WTC11 (cell line): ENCODE measurements at places on chromosomes 6 and 20.
A peak's percentile ranks its signal among the peaks of the same experiment; 100 is the strongest.

DNA sequence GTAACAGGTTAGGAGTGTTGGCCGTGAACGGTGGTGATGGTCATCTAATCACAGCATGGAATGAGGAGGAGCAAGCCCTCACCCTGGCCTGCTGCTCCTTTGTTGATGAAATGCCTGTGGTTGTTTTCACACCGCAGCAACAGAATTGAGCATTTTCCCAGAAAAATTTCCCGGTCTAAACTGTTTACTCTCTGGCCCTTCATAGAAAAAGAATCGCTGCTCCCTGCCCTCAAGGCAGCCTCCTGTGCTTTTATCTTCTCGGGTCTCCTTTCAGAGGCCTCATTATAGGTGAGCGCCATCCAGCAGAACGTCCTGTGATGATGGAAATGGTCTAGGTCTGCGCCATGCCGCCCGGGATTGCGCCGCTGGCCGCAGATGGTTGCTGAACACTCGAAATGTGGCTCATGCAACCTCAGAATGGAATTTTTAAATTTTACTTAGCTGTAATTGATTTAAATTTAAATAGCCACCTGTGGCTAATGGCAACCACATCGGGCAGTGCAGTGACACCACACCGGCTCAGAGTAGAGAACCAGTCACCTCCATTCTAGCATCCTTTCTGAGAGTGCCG is 30.2 kb downstream of the PHACTR3 start:
- DNase-seq, result no peak

DNA sequence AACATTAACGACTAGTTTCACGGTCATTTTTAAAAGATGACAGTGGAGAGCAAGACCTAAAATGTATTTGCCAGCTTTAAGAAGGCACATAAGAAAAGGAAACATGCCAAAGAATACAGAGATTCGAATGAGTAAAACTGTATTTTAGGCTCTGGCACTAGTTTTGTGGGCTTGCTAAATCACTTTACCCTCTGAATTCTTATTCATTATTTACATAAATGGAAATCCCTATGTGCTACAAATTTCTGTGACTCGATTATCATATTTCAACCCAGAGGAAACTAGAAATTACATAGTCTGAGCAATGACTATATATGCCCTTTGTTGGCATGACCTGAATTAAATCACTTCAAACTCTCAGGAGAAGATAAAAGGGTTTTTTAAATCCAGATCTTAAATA is 441.7 kb upstream of the RNF217 start:
- DNase-seq, result no peak

GRCh38 chr6:28425944-28426541 is 17.2 kb downstream of the ZSCAN23 start:
- no peak for DNase-seq

DNA sequence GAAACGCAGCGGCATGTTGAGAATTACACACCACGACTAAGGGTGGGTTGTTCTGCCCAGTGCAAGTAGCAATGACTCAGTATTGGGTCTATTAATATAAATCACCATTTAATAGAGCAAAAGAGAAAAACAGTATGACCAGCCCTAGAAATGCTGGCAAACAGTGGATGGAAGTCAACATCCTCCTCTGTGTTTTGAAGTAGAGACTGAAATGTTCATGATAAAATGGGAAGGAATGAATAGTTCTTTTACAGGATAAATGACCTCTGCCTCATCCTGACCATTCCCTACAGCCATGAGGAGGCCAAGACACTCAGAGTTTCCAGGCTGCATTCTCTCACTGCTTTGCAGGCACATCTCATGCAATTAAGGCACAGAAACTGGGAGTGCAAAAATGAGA is 111.8 kb downstream of the PSMB1 start:
- no peak for DNase-seq

- peak; percentile 35 for DNase-seq
Measured at GRCh38 chr6:148343047-148343782, 577 bp downstream of the SASH1 start.

DNA sequence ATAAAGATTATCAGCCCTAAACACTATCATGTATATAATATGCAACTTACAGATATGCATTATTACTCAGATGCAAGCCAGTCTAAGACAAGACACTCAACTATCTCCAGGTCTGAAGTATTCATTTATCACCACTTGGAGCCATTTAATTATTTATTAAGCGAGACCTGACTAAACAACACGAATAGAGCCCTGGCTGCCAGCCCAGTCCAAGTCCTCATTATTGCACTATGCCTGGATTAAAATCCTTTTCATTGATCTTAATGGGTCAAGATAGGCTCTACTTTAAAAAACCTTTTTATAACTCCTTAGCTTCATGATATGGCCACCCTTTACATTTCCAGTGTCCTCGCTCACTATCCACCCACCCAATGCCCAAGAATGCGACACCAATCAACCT is 183.1 kb upstream of the MARCKS start:
- no peak for DNase-seq

DNA sequence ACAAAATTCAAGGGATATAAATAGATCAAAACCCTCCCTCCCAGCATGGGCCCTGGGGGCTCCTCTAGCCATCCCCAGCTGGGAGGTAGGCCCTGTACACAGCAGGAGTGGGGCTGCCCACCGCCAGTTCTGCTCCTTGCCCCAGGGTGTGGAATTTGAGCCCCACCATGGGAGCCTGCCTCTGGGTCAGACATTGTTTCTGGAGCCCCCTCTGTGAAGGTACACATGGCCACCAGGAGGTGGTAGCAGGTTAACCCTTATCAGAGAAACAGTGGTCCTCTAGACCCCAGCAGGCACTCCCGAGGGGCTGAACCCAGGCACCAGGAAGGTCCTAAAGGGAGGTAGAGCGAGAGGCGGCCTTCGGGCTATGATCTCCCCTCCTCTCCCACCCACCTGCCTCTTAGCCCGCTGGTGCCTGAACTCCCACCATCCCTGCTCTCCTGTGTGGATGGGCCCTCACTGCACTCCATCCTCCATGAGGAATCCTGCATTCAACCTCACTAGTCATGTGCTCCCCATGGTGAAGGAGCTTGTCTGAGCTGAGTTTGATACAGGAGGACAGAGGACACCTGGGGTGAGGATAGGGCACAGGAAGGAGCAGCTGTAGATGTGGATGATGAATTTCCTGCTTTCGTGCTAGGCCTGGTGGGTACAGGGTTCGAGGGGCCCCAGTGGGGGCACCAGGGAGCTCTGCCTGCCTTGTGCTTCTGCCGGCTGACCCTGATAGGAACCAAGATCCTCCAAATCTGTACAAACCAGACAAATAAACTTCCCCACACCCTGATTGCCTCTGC is 114.9 kb downstream of the GRM4 start:
- DNase-seq, result no peak

GRCh38 chr6:55960344-55960743 is 85.0 kb upstream of the BMP5 start:
- DNase-seq, result no peak

- DNase-seq, result no peak
Measured at GRCh38 chr20:3842348-3842930, 4.2 kb upstream of the MAVS start.

DNA sequence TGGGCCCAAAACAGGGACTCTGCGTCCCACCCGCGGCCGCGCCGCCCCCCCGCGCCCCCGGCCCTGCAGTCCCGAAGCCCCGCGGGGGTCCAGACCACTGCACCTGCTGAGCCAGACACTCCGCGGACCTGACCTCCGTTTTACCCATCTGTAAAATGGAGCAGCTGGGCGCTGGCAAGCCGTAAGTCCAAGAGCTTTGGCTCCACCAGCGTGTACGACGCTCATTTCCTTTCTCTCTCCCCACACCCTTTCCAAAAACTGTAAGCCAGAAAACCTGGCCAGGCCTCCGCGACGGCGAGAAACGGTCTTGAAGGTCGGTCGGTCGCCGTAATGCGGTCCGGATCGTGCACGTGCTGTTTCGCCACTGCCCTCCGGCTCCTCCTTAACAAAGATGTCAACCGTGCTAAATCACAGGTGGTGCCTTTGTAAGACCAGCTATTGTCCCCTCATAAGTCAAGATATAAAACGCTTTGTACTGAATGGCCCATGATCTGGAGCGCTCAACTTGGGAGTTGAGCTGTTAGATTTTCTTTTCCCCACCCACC is 7.8 kb upstream of the NR2E1 start:
- peak; percentile 56 for DNase-seq

GRCh38 chr20:44021186-44021585 is 106.5 kb downstream of the TOX2 start:
- DNase-seq, result no peak

DNA sequence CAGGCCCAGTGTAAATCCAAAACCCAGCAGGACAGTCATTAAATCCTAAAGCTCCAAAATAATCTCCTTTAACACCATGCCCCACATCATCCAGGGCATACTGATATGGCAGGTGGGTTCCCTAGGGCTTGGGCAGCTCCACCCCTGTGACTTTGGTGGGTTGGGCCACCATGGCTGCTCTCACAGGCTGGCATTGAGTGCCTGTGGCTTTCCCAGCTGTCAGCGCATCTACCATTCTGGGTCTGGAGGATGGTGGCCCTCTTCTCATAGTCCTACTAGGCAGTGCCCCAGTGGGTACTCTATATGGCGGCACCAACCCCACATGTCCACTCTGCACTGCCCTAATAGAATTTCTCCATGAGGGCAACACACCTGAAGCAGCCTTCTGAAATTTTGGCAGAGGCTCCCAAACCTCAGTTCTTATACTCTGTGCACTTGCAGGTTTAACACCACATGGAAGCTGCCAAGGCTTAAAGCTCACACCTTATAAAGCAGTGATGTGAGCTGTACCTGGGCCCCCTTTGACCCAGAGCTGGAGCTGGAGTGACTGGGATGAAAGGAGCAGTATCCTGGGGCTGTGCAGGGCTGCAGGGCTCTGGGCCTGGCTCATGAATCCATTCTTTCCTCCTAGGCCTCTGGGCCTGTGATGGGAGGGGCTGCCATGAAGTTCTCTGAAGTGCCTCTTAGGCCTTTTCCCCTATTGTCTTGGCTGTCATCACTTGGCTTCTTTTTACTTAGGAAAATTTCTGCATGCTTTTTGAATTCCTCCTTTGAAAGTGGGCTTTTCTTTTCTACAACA is 765.5 kb upstream of the EPHA7 start:
- no peak for DNase-seq

DNA sequence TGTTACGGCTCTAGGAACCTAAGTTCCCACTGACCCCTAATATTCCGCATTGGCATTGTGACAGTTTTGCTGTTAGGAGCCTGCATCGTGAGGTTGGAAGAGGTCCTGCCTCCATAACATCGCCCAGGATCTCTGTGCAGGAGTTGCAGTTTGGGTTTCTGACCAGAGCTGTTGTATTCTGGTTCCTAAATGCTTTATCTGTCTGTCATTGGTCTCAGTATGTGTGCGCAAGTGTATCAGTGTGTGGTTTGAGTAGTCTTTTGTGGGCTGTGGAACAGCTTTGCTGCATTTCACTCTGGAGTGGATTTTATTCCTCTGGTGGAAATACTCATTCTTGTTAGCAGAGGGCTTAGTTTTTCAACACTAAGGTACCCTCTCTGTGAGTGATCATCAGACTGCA is 95.6 kb downstream of the CDYL start:
- no peak for DNase-seq

- no peak for DNase-seq
Measured at GRCh38 chr6:139364302-139364981, 10.0 kb downstream of the CITED2 start.

DNA sequence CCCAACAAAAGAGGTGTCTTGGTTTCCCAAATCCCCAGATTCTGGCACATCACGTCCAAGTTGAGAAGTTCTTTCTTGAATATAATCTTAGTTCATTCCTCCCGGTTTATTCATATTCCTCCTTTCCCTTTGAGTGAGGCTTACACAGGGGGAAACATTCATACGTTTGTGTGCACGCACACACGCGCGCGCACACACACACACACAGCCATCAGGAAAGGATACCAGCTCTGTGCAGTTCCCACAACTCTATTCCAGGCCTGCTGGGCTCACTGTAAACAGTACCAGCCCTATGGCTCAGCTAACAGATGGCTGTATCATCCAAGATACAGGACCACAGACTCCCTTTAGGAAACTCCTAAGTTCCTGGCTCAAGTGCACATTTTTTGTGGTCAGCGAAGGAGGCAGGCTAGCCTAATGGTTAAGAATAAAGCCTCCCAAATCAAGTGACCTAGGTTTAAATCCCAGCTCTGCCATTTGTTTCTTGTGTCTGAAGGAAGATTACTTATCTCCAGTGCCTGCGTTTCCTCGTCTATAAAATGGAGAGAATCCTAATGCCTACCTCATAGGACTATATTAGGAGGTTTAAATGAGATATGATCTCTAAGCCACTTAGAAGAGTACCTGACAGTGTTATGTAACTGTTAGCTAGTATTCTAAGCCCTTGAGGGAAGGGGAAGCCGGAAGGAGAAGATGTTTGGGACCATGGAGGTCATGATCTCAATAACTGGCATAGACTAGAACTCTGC is 3.7 kb upstream of the TAF8 start:
- DNase-seq, result no peak

DNA sequence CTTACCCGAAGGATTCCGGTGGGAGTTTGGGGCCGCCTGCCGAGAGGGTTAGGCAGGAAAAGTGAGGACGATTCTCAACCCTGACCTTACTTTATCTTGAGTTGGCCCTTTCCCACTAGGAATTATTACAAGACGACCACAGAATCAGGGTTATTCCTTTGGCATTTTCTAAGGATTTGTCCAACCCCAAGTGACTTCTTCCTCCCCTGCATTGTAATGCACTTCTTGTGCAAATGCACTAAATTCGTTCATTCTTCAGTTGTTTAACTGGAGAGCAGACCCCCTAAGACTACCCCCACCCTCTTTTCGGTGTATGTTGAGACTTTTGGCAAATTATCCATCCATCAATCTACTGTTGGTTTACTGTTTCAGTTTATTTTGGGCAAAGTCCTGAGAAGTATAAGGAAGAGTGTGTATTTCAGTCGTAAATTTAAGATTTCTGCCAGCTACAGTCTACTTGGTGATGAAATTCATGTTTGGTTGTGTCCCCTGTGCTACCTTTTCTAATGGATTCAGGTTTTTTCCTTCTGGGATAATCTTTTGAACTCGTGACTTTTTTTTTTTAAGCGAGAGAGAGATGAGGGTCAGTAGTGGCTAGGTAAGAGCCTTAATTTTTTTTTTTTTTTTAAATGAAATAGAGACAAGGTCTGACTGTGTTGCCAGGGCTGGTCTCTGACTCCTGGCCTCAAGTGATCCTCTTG is 611 bp upstream of the TMEM217 start:
- DNase-seq, result no peak

DNA sequence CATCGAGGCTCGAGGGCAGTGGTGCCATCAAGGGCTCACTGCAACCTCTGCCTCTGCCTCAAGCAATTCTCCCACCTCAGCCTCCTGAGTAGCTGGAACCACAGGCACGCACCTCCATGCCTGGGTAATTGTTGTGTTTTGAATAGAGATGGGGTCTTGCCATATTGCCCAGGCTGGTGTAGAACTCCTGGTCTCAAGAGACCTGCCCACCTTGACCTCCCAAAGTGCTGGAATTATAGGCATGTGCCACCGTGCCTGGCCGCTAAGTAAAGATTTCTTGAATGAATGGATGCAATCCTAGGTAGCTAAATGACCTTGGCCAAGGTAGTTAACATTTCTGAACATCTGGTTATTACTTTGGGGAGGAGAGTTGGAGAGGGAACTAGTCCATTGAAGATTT is 7.4 kb downstream of the SCAF8 start:
- DNase-seq, result no peak

DNA sequence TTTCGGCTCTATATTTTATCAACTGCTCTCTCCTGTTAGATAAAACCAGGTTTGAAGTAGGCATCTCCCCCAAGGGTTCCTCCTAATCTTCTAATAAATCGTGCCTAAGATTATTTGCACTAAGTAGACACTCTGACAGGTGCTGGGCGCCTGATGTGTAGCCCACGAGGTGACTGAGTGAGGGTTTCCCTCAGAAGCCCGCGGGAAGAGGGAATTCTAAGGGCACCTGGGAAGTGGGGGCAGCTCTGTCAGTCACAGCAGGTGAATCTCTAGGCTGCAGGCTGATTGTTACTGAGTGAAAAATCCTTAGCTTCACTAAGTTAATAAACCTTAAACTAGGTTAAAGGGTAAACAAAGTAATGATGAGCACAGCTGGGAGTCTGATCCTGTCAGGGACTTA is 68.2 kb downstream of the PXDC1 start:
- DNase-seq, result no peak
